ENCODE measurements at places on chromosomes 11 and 22. TPM values are rescaled to one million over a fixed set of nuclear protein-coding genes. Genes with fewer than 3 reads are reported as not detected.

GRCh38 chr11:77036398-77036797 is 2.2 kb downstream of the B3GNT6 start:
- no peak for DNase-seq
- H3K4me1 ChIP-seq: peaks cover 19% of the 10 kb centered on the region
- H3K27me3 ChIP-seq: peaks cover 43% of the 10 kb centered on the region
- no peak overlapping the region for H3K27ac ChIP-seq

MRGPRF gene
- 4.0 TPM for total RNA-seq

- H3K4me3 ChIP-seq: no peak overlapping the region
- DNase-seq: no peak
- H3K36me3 ChIP-seq: no peaks in the 10 kb centered on the region
Measured at GRCh38 chr11:120696597-120697218, 185.2 kb downstream of the GRIK4 start.

GNAZ gene
- 6.0 TPM for total RNA-seq

PDGFB gene
- 14.7 TPM for total RNA-seq

GRCh38 chr11:62593434-62594044 is 2.2 kb upstream of the TUT1 start:
- peaks cover 25% of the 10 kb centered on the region for H3K4me1 ChIP-seq
- peak overlapping the region; percentile 85 for H3K27ac ChIP-seq
- no peaks in the 10 kb centered on the region for H3K27me3 ChIP-seq
- peaks cover 32% of the 10 kb centered on the region for H3K36me3 ChIP-seq

OSBP2 gene
- total RNA-seq: 15.8 TPM

ACCSL gene
- not detected for total RNA-seq

- peaks cover 4% of the 10 kb centered on the region for H3K27me3 ChIP-seq
- H3K27ac ChIP-seq: no peak overlapping the region
- no peaks in the 10 kb centered on the region for H3K36me3 ChIP-seq
Measured at GRCh38 chr11:121449123-121449522, 3.0 kb upstream of the SORL1 start.

ANO3 gene
- 0.13 TPM for total RNA-seq

DNA sequence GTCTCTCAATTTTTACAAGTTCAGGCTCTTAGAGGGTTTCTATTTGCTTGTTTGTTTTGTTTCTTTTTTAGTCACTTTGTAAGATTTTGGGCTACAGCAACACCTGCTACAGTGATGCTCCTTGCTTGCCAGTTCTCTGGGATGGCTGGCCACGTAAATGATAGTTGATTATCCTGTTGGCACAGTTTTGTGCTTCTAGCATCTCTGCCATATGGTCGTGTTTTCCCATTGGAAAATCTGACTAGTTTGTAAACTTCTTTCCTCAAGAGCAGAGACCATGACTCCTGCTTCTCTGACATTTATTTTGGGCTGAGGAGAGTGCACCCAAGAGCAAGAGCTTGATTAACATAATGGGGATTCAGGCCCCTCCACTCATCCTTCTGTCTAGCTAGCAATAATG is 1621.6 kb upstream of the RAG2 start:
- no peak for DNase-seq
- H3K4me1 ChIP-seq: no peaks in the 10 kb centered on the region
- no peak overlapping the region for H3K27ac ChIP-seq
- H3K27me3 ChIP-seq: no peaks in the 10 kb centered on the region
- no peak overlapping the region for H3K4me3 ChIP-seq
- peaks cover 5% of the 10 kb centered on the region for H3K36me3 ChIP-seq

DNA sequence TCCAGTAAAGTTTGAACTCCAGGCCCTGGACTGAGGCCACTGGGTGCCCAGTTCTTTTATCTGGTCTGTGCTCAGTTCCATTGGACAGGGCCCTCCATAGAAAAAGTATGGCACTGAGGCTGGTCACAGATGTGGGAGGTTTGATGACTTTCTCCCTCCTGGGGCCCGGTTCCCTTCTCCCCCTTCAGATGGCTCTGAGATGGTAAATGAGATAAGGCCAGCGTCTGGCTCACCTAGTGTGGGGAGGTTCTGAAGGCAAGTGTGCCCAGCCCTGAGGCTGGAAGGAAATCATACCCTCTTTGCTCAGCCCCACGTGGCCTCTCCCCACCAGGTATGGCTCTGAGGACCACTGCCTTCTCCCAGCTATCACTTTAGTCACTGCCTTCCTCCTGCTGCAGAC is 1.5 kb upstream of the CLDN5 start:
- no peak overlapping the region for H3K27ac ChIP-seq
- H3K4me3 ChIP-seq: no peak overlapping the region
- peaks cover 65% of the 10 kb centered on the region for H3K27me3 ChIP-seq

- DNase-seq: no peak
- peaks cover 5% of the 10 kb centered on the region for H3K36me3 ChIP-seq
- H3K27me3 ChIP-seq: peaks cover 55% of the 10 kb centered on the region
- peaks cover 16% of the 10 kb centered on the region for H3K4me1 ChIP-seq
- H3K27ac ChIP-seq: peak within 1 kb of the TSS; percentile 8
Measured at GRCh38 chr11:636511-637332, at the start of gene DRD4. TSS of gene DRD4 (plus strand) at chr11:637269. CDS start at chr11:637305, 36 bp downstream.

RAB39A gene
- total RNA-seq: 0.41 TPM

NECTIN1 gene
- total RNA-seq: 45.5 TPM

DNA sequence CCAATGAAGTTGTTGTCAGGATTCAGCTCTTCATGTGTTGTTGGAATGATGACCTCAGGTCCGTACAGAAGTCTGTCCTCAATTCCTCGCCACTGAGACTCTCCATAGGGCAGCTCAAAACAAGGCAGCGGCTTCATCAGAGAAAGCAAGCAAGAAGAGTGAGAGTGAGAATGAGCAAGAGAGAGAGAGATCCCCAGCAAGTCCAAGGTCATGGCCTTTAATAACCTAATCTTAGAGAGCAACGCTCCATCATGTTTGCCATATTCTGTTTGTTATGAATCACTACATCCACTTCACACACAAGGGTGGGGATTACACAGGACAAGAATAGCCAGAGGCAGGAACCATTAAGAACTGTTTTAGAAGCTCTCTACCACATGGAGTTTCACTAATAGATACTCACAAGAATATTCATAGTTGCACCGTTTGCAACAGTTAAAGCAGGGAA is 23.3 kb upstream of the MMP7 start:
- H3K27me3 ChIP-seq: no peaks in the 10 kb centered on the region
- H3K4me1 ChIP-seq: peaks cover 16% of the 10 kb centered on the region
- no peak overlapping the region for H3K4me3 ChIP-seq

Measured in mesothelial cell of epicardium (in vitro differentiated cells).